ENCODE measurements at places on chromosomes 2 and 18.

DNA sequence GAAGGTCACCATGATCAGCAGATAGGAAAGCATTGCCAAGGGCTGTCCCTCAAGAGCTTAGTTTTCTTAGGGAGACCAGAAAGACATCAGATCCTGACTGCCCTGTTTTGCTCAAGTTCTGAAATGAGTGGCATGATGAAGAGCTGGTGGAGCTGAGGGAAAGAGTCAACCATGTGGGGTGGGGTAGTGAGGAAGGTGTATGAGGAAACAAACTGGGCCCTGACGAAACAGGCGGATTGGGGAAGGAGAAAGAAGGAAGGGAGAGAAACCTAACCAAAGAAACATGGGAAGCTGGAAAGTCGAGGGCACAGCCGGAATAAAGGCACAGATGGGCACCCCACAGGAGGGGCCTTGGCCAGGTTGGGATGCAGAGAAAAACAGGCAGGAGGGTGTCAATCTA is 8.0 kb downstream of the TGOLN2 start:
- no peak for DNase-seq

DNA sequence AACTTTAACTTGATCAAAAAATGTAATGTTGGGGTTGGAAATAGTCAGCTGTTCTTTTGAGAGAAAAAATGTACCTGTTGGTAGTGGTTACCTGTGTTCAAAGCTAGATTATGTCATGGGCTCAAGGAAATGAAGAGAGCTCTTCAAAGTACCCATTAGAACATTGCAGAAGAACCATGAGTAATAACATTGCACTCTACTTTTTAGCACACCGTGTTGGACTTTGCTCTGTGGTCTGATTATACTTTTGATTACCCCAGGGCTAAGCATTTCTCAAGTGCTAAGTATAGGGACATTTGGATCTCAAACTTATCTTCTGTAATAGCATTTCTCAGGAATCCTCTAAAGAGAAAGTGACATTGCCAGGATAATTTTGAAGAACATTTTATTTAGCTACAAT is 1122.8 kb upstream of the CELF4 start:
- DNase-seq = no peak

- no peak for DNase-seq
Measured at GRCh38 chr2:45256173-45256866, 247.1 kb upstream of the SIX2 start.

DNA sequence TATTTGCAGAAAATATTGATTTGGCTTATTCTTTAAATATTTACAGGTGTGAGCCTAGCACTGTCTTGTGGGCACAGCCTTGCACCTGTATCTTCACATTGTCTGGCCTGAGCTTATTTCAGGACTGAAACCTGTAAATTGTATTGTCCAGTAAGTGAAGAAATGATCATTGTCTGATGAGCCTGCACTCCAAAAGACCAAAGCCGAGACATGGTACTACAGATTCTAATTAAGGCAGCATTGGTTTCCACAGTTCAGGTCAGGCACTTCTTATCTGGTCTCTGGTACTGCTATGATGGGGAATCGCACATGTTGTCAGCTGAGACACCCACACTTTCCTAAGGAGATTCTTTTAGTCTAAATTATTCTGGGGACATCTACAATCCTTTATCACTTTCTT is 479.0 kb downstream of the TDRD15 start:
- no peak for DNase-seq

GRCh38 chr2:6977113-6977741 is 60.0 kb downstream of the RNF144A start:
- DNase-seq = no peak

Measured in activated T-helper 2 cell treated with anti-CD3 and anti-CD28 coated beads, Interferon-gamma antibody, Interleukin-2, Interleukin-4, amounts not matched to agents 10 μg/mL and 5 μg/mL and 100 μg/mL, durations not matched to agents 14 hours and 24 hours and 36 hours (primary cell).